Smooth muscle cell of bladder (primary cell): ENCODE measurements at places on chromosomes 6 and 20. TPM values are rescaled to one million over a fixed set of nuclear protein-coding genes. Genes with fewer than 3 reads are reported as not detected.

The EZR gene
- 64.1 and 95.3 TPM in 2 replicates for total RNA-seq

The IER3 gene
- total RNA-seq: 48.9 and 61.3 TPM in 2 replicates

The LKAAEAR1 gene
- total RNA-seq: 0.14 TPM in 1 of 2 replicates, not detected in the other

The PAK5 gene
- not detected in 2 replicates for total RNA-seq

The RWDD1 gene
- total RNA-seq: 21.1 and 21.9 TPM in 2 replicates

The OR12D3 gene
- not detected in 2 replicates for total RNA-seq
